ENCODE measurements at places on chromosomes 6 and 20. TPM values are rescaled to one million over a fixed set of nuclear protein-coding genes. Genes with fewer than 3 reads are reported as not detected.

ATF6B gene
- total RNA-seq: 83.6 TPM

BPIFB2 gene
- total RNA-seq: not detected

HUS1B gene
- 0.59 TPM for total RNA-seq

PLCB1 gene
- total RNA-seq: 13.7 TPM

HTR1B gene
- total RNA-seq: 0.18 TPM

MED20 gene
- 34.8 TPM for total RNA-seq

RIPOR2 gene
- 2.9 TPM for total RNA-seq

PSMB1 gene
- 175 TPM for total RNA-seq

ARG1 gene
- total RNA-seq: not detected

VGLL2 gene
- total RNA-seq: 0.16 TPM

FHL5 gene
- not detected for total RNA-seq

PREX1 gene
- total RNA-seq: 73.7 TPM

STX11 gene
- total RNA-seq: not detected

PRL gene
- total RNA-seq: not detected

MUC21 gene
- not detected for total RNA-seq

SIRPD gene
- not detected for total RNA-seq

IGF2R gene
- total RNA-seq: 97.3 TPM

PCK1 gene
- total RNA-seq: not detected

B3GALT4 gene
- total RNA-seq: 2.0 TPM

RAET1E gene
- not detected for total RNA-seq

PPIL6 gene
- total RNA-seq: 3.3 TPM

C20orf141 gene
- total RNA-seq: not detected

BLCAP gene
- 43.2 TPM for total RNA-seq

PTCRA gene
- not detected for total RNA-seq

PHACTR3 gene
- total RNA-seq: 22.4 TPM

KIFC1 gene
- total RNA-seq: 124 TPM

IMPG1 gene
- not detected for total RNA-seq

SLX4IP gene
- 8.8 TPM for total RNA-seq

TSBP1 gene
- not detected for total RNA-seq
